Fibroblast of lung (primary cell): ENCODE measurements at places on chromosomes 12 and 14.

- DNase-seq, result no peak
Measured at GRCh38 chr12:30364822-30365221, 330.8 kb downstream of the IPO8 start.

DNA sequence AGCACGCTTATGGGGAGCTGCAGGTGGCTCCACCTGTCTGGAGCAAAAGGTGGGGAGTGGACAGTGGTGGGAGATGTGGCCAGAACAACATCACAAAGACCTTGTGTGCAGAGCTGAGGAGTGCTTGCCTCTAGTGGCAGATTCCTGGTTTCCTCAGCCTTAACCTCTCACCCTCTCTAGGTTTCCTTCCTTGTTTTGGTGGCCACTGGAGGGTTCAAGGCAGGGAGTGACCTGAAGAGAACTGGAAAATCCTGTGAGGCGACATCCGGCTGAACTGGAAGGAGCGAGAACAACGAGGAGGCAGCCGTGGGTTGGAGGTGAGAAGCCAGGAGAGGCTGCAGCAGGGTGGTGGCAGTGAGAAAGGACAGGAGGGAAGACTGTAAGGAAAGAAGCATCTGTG is 6.3 kb upstream of the FLVCR2 start:
- no peak for DNase-seq

DNA sequence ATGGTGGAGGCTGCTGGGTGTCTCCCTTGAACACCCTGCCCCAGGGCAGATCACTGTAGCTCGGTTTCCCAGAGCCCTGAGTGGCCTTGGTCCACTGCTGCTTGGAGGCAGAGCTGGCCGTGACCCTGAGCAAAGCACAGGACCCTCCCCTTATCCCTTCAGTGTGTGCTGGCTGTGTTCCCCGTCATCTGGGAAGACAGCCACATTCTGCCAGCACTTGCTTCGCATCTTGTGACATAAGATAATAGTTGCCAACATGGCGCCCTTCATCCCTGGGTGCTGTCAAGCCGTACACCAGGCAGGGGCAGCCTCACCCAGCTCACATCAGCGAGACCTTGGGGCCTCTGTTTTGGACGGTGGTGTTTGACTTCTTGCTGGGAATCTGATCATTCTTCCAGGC is 12.1 kb upstream of the ALDH2 start:
- DNase-seq, result no peak

- no peak for DNase-seq
Measured at GRCh38 chr14:22531451-22532344, 57.3 kb downstream of the DAD1 start.

DNA sequence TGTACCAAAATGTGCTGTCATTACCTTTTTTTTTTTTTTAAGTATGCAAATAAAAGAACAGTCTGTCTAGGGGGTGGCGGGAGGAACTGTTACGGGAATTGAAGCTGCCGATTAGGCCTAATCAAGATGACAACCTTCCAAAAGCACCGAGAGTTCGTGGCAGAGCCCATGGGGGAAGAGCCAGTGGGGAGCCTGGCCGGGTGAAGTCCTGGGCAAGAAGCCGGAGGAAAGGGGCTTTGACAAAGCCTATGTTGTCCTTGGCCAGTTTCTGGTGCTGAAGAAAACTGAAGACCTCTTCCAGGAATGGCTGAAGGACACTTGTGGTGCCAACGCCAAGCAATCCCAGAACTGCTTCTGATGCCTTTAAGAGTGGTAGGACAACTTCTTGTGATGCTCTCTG is 42.6 kb downstream of the ACTN1 start:
- DNase-seq, result no peak

- peak; percentile 96 for DNase-seq
Measured at GRCh38 chr14:50038398-50039119, 77.8 kb downstream of the VCPKMT start.
